NCI-H748 treated with DMSO at 0.1 percent for 48 hours (cell line): ENCODE measurements at places on chromosomes 2 and 18.

GRCh38 chr2:63121055-63121834 lies 70.6 kb downstream of the OTX1 start:
- DNase-seq: no peak

GRCh38 chr18:2178036-2178435 lies 393.3 kb downstream of the METTL4 start:
- no peak for DNase-seq

- no peak for DNase-seq
These were observed 457.7 kb upstream of the SLC14A2 start for GRCh38 chr18:45157576-45157975.

DNA sequence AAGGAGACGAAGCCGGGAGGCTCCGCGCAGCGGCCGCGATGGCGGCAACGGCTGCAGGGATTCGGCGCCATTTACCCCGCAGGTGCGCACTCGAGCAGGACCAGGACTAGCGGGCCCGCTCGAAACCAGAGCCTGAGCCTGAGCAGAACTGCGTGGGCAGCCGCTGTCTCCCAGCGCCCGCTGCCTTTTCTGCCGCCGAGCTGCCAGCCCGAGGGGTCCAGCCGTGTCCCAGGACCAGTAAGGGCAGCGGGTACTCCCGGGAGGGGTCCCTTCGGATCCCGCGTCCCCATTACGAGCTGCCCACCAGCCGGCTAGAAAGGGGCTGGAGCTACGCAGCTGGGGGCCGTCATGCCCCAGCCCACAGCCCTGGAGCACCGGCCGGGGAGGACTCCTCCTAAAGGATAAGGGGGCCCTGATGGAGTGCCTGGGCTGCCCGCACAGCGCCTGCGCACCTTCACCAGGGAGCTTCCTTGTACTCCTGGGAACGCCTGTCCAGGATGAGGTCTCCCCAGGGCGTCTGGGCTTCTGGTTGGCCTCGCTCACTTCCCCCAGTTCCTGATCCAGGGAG lies 9.9 kb downstream of the ALPP start:
- DNase-seq: no peak

DNA sequence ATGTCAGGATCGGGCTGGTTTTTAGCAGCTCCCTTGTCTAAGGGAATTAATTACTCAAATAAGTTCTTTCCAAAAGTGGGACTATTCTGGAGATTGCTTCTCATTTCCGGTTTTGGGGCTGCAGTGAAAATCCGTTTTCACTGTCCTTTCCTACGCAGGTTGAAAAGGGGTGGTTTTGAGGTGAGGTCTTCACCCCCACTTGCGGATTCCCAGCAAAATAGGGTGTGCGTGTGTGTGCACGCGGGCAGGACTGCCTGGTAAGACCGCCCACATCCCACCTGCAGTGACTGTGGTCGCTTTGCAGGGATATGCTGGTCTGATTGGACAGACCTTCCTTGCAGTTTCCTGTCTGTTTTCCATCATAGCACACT lies 472 bp upstream of the PLEKHM3 start:
- no peak for DNase-seq

GRCh38 chr2:210226223-210226622 lies 976 bp upstream of the ACADL start:
- DNase-seq: no peak

- no peak for DNase-seq
These were observed 71.4 kb upstream of the ZNF385B start for GRCh38 chr2:179932786-179933185.

DNA sequence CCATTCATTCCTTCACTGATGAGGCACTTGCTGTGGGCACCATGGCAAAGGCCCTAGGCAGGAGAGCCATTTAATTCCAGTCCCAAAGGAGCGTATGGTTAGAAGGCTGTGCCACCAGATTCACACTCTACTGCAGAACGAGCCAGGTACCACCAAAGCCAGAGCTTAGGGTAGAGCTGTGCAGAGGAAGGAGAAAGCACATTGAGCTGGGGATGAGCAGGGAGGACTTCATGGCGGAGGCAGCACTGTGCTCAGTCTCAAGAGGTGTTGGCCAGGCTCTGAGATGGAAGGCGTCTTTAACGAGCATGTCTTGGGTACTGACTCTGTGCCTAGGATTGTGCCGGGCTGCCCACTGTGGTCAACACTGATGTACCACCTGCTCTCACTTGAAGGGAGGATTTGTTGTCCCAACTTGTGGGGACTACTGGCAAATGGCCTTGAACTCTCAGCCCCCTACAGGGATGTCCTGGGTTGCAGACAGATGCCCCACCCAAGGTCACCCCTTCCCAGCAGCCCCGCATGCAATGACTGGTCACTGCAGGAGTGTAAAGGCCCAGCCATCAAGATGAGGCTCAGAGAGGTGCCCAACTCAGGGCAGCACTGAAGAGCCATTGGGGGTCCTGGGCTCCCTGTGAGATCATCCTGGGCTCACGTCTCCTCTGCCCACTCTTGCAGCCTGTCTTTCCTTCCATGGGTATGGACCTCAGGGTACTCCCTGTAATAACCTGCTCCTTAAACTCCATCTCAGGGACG lies 251.4 kb downstream of the GLI2 start:
- no peak for DNase-seq

- no peak for DNase-seq
These were observed 40.8 kb downstream of the MTERF4 start for GRCh38 chr2:241061275-241061674.

- no peak for DNase-seq
These were observed 125.5 kb upstream of the ZNF516 start for GRCh38 chr18:76620321-76621170.

- no peak for DNase-seq
These were observed 570.0 kb upstream of the GCFC2 start for GRCh38 chr2:76280686-76281085.

- no peak for DNase-seq
These were observed 10.8 kb upstream of the BUB1 start for GRCh38 chr2:110688594-110689091.

- peak; percentile 76 for DNase-seq
These were observed 48.2 kb upstream of the MAP3K20 start for GRCh38 chr2:173027181-173028128.

GRCh38 chr2:71699428-71699827 lies 246.1 kb downstream of the DYSF start:
- DNase-seq: no peak

DNA sequence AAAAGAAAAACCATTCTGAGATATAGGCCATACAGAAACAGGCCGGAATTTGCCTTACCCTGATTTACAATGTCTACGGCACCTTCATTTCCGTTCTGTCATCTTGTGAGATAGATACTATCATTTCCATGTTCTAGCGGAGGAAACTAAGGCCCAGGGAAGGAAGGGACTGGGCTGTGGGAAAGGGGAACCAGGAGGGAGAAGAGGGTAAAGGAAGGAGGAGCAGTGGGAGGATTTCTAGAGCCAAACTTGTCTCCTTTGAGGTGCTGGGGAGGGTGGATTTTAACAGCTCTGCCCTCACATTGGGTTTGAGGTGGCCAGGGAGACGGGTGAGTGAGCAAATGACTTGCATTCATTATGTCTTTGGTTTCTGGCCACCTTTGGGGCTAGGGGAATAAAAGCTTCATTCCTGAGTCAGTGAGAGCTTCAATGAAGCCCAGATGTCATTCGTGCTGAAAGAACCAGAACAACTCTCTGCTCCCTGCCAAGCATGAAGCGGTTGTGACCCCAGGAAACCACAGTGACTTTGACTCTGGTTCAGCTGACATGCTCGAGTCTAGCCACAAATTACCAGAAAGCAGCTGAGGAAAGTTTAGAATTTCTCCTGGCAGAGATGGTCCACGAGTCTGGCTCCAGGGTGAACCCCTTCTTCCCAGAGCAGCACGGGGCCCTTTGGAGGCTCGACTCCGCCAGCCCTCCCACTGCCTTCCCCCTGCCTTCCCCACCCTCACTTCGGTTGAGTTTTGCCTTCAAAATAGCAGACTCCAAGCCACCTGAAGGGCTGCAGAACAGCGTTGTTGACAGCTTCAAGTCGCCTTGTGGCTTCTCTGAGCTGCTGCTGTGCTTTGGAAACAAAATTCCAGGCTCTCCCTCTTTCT lies 3.8 kb downstream of the ACTG2 start:
- DNase-seq: no peak

DNA sequence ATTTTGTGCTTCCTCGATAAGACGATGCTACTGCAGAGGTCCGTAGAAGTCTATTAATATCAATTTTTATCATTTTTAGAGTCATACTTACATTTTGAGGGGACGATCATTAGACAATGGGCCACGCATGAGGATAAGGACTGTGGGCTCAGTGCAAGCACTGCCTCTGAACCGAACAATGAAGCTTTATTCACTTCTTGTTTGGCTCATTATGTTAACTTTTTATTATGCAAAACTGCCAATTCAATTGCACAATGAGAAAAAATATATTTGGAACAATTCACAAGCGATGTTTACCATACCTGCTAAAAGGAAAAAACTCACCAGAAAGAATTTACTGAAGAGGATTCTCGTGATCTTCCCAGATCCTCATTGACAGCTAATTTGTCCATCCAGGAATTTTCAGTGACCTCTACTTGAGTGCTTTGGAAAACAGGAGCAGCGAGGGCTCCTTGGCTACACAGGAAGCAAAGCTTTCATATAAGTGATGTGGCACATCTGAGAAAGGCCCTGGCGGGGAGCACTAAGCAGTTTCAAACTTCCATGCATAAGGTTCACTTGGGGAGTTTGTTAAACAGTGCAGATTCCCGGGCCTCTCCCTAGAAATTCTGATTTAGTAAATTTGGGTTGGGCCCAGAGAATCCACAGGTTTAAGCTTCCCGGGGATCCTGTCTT lies 13.3 kb upstream of the CAPN13 start:
- DNase-seq: no peak

DNA sequence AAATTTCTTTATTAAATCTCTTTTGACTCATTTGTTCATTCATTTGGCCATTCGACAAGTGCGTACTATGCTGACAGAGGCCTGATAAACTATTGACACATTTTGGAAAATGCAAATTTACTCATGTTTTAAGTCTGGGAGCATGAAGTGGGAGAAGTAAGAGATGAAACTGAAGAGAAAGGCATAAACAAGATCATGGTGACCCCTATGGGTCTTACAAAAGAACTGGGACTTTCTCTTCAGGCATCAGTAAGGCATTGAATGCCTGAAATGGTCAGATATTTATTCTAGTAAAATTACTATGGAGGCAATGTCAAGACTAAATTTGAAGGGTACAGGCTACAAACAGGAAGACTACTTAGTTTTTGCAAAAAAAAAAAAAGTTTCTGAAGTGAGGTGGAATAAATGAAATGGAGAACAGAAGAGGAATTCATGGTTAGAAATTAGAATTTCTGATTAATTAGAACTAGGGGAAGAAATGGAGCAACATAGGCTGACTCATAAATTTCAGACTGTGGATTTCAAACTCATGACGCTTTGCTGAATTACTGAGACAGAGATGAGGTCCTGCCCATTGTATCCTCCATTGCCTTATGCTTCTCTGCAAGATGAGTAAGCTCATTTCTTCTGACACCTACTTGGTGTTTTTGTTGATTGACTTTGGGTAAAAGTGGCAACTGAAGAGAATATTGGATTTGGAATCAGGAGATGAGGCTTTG lies 32.7 kb downstream of the VSNL1 start:
- DNase-seq: no peak

GRCh38 chr2:26281226-26281625 lies 36.5 kb downstream of the HADHB start:
- DNase-seq: no peak

- DNase-seq: peak; percentile 60
These were observed 748 bp upstream of the ZNF804A start for GRCh38 chr2:184597571-184597991.

GRCh38 chr2:204161886-204162285 lies 225.3 kb downstream of the ICOS start:
- no peak for DNase-seq

DNA sequence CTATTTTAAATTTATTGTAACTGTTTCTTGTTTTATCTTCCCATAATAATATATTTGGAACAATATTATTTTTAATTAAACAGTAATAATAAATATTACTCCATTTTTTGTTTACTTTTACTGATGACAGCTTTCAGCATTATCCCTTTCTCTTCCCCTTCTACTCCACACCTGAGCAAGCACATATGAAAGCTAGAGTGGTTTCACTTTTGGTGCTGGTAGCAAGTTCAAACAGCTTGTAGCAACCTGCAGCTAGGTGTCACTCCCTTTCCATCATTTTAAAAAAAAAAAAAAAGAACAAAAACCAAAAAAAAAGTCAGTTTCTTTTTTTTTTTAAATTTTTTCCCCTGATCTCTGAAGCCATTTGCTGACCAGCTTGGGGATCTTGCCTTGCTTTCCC lies 801.8 kb downstream of the CCDC85A start:
- no peak for DNase-seq

DNA sequence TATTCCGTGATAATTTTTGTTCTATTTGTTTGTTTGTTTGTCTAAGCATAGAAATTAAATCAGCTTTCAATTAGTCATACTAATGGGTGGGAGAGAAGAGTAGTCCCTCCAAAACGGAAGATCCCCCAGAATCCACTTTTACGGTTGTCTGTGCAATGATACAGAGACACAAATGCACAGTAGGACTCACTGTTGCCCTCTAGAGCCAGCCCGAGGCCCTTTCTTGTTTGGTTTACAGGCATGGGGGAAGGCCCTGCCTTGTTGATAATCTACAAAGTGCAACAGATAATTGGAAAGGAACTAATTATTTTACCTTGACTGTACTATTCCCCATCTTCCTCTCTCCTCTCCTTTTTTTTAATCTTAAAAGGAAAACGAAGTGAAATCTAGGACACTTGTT lies 121.1 kb downstream of the ACOXL start:
- no peak for DNase-seq

GRCh38 chr2:196514641-196515040 lies 124.9 kb upstream of the CCDC150 start:
- no peak for DNase-seq

DNA sequence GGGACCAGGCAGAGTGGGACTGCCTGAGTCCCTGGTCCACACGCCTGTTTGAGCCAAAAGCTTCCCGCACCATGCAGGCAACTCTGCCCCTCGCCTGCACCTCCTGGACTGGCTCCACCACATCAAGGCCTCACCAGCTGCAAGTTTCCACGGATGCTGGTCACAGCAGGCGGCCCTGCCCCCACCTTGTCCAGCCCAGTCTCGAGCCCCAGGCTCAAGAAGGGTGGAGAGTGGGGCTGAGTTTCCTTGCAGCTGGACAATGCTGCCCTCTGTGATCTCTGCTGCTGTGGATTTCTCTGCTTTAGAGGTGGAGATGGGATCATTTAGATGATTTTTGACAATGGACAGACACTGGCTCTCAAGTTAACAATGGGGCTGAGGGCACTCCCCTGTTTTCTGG lies 74.9 kb downstream of the MTCL1 start:
- DNase-seq: no peak

GRCh38 chr2:161190050-161190449 lies 29.8 kb downstream of the TANK start:
- DNase-seq: no peak

GRCh38 chr2:136295168-136295567 lies 177.2 kb upstream of the CXCR4 start:
- DNase-seq: no peak

- DNase-seq: no peak
These were observed 123.0 kb downstream of the MTX2 start for GRCh38 chr2:176392249-176392648.

GRCh38 chr2:214536625-214537024 lies 125.8 kb downstream of the VWC2L start:
- DNase-seq: no peak

- no peak for DNase-seq
These were observed 5.1 kb downstream of the SLC35F6 start for GRCh38 chr2:26769089-26769761.

- DNase-seq: no peak
These were observed 3.5 kb downstream of the MAPK4 start for GRCh38 chr18:50563376-50563775.
